ENCODE measurements at places on chromosomes 7 and 10.

GRCh38 chr7:130639388-130639787, 29.2 kb downstream of the COPG2 start:
- DNase-seq, result no peak

- no peak for DNase-seq
These were observed 21.2 kb downstream of the PRKCQ start for GRCh38 chr10:6558759-6559461.

- no peak for DNase-seq
These were observed 10.8 kb downstream of the SERPINE1 start for GRCh38 chr7:101137651-101138212.

DNA sequence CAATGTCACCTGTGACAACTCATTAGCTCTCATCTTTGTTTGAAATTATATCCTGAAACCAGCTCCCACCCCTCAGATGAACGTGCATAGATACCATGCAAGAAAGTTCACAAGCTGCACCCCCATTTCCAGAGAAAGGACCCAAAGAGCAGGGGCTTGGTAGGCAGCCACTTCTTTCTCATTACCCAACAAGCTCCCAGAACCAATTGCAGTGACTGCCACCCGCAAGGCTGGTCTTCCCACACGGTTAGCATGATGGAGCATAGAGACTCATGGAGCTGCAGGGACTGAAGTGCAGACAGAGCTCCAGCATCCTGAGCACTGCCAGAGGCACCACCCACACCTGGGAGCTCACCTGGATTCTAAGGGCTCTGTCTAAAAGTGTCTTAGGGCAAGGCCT, 28.5 kb downstream of the FRMPD2 start:
- no peak for DNase-seq

DNA sequence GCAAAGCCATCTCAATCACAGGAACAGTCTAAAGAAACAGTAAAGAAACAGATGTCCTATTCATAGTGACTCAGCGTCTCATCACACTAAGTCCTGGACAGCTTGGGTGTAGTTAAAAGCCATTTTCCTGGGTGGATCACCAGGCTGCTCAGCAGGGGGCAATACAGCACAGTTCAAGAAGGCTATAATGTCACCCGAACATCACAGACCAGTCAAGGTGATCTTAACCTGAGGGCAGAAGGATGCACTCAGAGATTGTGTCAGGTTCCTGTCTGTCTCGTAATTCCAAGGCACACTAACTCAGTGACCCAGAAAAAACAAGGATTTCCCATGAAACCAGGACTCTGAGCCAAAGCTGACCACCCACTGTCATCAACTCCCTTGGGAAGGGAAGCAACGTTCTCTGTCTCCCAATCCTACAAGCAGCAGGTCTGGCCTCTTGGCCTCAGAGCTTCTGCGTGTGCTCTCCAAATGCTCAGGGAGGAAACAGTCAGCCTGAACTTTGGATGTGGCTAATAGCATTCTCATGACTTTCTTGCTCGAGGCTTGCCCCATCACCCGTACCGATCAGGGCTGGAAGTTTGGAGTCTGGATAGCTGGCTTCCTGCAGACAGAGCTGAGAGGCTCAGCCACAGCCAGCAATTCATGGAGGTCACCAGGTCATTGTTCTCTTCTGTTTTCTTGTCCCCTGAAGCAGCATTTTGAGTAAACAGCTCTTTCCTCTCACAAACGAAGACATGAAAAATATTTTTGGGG, 90.4 kb upstream of the FAM171A1 start:
- no peak for DNase-seq

- DNase-seq, result no peak
These were observed 47.2 kb downstream of the MYL10 start for GRCh38 chr7:101581891-101582290.

DNA sequence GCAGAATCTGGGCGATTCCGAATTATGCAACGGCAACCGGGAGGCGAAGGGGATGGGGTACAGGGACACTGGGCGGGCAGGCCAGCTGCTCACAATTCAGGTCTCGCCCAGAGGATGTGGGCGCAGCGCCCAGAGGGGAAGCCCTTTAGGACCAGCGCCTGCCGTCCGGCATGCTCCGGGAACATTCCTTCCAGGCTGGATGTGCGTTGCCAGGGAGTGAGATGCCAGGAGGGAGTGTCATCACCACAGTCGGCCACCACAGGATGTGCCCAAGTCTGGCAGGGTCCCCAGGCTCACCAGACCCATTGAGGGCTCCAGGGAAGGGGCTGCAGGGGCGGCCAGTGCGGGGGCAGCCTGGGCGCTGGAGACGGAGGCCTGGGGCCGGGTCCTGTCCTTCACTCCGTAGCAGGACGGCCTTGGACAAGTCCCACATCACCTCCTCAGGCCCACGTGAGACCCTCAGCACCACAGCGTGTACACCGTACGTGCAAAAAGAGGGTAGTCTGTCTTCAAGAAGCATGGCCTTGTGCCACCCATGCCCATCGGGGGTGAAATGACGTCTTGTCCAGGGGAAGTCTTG, 63.9 kb downstream of the FOXL3 start:
- DNase-seq, result no peak

DNA sequence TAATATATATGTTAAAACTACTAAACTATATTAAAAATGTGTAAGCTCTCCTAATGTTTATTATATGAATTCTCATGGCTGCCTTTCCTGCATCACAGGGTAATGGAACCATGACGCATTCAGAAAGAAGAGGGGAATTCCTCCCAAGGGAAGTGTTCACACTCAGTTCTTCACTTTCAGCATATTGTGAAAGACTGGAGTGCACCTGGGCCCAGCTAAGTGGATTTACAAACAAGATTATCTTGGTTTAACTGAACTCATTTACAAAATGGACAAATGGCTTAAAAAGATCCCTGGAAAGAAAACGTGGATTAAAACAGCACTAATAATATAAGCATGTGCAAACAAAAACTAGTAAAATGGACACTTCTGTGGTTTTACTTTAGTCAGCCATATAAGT, 149.8 kb downstream of the DOCK4 start:
- no peak for DNase-seq

DNA sequence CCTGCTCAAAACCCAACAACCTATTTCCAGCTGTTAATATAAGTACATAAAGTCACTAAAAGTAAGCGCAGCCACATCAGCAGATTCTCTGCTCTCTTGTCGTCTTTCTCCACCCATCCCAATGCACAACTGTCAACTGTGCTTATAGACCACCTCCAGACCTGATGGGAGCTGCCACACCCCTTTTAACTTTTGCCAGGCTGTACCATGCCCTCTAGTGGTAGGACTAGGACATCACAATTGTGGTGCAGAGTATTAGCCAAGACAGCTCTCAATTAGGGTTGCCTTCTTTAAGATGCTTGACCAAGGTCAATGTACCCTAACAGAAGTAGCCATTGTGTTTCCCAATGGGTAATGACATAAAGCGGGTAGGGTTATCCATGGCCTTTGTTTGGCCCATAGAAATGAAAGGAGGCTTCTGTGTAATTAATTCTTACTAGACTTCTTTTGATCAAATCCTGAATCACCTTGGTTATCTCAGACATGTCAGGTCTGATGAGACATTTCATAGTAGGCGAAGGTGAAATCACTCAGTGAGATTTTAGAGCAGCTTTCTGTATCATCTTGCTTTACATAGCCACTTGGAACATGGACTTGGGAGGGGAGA, 68.1 kb downstream of the SCRN1 start:
- DNase-seq, result no peak

DNA sequence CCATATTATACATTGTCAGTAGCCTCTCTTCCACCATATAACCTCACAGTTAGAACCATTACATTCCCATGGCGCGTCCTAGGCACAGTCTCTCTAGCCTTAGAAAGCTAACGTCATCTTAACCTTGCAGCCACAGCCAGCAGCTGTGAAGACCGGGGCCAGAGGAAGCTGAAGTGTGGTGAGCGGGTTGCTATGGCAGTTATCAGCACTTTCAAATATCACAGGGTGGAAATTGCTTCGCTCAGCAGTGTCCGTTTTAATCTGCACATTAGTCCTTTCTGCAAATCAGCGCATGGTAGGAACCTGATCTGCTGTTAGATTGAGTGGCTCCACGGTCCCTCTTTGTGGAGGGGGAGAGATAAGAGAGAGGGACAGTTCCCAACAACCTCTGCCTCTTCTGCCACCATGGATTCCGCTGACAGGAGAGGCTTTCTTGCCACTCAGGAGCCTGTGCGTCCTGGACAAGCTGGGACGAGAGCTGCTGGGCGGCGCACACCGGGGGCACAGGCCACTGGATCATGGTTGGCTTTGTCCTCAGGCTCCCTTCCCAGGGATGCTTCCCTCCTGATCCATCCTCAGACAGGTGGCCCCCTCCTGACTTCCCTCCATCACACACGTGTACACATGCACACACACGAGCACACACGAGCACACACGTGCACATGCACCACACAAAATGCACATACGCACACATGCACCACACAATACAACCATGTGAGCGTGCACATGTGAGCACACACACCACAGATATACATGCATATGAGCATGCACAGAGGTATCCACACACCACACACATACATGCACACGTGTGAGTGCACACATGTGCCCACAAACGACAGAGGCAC, 93.8 kb downstream of the WDR37 start:
- no peak for DNase-seq

GRCh38 chr7:16189026-16189715, 232.2 kb downstream of the CRPPA start:
- no peak for DNase-seq

GRCh38 chr10:128298587-128298986, 172.4 kb upstream of the MKI67 start:
- DNase-seq, result no peak

GRCh38 chr10:30811276-30812017, 181.9 kb upstream of the LYZL2 start:
- no peak for DNase-seq

- no peak for DNase-seq
These were observed 239.3 kb upstream of the SEMA3C start for GRCh38 chr7:81158189-81158588.

DNA sequence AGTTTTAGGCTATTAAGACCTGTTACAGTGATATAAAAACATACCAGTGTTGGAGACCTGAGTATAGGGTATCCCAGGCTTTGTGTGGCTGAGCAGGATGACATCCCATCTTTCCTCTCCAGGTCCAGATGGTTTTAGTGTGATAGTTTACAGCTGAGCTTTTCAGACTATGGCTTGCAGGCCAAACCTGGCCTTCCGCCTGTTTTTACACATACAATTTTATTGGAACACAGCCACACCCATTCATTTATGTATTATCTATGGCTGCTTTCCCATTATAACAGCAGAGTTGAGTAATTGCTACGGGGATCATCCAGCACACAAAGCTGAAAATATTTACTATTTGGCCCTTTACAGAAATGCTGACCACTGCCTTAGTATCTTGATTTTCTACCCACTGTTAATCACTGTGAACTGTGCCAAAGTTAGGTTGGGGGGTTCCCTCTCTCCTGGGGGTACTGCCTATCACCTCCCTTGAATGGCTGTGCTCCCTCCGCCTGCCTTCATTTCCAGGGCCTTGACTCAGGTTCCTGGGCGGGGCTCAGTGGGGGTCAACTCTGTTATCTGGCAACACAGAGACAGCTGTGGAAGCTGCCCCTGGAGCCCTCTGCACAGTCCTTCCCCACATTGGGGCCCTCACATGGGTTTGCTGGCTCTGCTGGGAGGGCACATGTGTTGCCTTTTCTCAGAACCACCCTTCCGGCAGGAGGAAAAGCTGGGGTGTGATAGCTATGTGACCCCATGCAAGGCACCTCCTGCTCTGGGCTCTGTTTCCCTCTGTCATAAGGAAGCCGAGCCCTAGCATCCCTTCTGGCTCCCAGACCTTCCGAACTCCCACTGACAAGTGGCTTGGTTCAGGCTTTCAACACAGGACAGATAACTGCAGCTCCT, 40.3 kb upstream of the SH2D4B start:
- DNase-seq, result no peak

GRCh38 chr7:77388055-77388641, 28.0 kb downstream of the GSAP start:
- no peak for DNase-seq

DNA sequence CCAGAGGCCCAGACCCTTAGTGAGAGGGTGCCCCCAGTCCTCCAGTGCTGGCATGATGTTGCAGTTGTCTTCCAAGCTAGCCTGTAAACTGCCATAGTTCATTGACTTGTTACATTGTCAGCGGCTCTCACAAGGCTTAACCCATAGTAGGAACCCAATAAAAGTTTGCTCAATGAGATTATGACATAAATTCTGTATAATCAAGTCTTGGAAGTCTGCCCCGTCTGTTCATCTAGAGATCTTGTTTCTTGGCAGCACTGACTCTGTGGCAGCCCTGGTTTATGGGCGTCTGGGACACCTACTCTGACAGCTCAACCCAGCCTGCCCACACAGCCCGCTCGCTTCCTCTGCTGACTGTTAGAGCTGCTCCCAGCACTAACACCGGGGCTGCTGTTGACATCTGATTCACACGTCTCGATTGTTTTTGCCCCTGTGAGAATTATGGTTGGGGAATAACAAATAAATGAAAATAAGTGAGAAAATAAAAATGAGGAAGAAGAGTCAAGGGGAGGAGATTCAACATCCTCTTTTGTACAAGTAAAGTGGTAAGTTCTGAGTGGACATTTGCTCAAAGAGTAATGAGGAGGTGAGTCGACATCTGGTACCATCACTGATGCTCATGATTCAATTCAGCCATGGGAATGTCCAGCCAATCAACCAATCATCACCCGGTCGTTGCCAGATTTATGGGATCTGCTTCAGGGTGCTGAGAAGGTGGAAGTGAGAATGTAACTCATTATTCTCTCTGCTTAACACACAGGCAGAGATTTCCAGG, 160.8 kb downstream of the SPAG6 start:
- no peak for DNase-seq

DNA sequence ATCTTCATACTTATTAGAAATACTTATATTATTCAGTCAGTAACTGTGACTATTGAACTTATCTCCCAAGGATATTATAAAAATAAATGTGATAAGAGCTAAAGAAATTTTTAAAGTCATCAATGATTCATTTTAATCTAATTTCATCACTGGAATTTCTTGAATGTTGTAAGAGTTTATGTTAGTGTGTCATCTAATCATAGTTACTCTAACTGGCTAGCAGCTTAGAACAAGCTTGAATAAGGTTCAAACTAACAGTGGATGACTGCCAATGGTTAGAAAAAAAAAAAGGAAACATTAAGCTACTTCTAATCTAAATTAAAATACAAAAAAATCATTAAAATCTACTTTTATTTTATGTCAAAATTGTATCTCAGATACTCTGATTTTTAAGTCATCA, 1066.3 kb downstream of the CNTNAP2 start:
- no peak for DNase-seq

- DNase-seq, result no peak
These were observed 41.2 kb downstream of the ADCYAP1R1 start for GRCh38 chr7:31093282-31093681.

DNA sequence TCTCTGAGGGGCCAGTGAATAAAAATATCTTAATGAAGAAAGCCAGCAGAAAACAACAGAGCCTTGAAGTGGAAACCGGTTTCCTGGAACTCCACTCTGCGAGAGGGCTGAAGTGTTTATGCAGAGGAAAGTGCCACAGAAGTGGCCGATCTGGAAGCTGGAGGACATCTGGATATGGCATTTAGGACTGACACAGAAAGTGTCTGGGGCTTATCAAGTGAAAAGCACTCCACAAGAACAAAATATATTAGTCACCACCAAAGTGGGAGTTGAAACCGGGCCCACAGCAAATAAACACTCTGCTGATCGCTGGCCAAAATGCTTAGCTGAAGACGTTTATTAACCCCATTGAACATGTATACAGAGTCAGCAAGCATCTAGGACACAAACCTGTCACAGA, 7.8 kb downstream of the NOD1 start:
- DNase-seq, result no peak

GRCh38 chr7:47452715-47453092, 129.2 kb downstream of the TNS3 start:
- no peak for DNase-seq

GRCh38 chr10:15856328-15857015, 3.8 kb downstream of the MINDY3 start:
- no peak for DNase-seq
